WTC11 (cell line): ENCODE measurements at places on chromosomes 5 and 9. TPM values are rescaled to one million over a fixed set of nuclear protein-coding genes. Genes with fewer than 3 reads are reported as not detected.

The TMED9 gene
- total RNA-seq: 164 to 172 TPM (median 170 TPM) in 3 replicates

DNA sequence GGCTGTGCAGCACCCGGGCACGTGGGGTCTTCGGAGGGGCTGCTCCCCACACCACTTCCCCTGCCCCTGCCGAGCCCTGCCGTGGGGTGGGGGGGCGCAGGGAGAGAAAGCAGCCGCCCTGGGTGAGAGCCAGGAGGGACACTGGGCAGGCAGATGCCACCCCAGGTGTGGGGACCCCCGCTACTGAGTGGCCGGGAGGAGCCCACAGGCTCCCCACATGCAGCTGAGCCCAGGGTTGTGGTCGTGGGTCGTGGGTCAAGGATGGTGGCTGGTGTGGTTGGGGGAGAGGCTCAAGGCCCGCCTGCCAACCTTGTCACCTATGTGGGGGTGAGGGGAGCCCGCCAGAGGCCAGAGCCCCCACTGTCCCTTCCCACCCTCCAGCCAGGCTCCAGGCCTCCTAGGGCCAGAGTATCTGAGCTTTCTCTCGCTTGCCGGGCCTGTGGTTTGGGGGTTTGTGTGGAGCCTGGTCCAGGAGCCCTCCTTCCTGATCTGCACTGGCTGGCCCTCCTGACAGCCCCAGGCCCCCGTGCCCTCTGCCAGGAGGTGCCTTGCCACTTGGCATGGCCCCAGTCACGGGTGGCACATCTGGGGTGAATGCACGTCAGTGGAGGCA lies 35.5 kb downstream of the EXOC3 start:
- no peak for DNase-seq

DNA sequence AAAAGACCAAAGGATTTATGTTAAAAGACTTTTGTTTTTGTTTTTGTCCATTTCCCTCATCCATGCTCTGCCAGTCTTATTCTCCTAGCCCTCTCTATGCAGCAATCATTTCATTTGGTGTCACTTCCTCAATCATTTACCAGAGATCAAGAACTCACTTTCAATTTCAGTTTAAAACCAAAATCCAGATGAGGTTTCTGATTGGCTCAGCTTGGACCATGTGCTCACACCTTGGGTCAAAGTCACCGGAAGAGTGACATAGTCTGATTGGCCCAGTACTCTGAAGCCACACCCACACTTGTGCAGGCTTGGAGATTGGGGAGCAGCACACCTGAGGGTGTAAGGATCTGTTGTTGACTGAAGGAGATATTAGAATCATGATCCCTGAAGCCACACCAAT lies 79.6 kb downstream of the TLR4 start:
- no peak for DNase-seq

DNA sequence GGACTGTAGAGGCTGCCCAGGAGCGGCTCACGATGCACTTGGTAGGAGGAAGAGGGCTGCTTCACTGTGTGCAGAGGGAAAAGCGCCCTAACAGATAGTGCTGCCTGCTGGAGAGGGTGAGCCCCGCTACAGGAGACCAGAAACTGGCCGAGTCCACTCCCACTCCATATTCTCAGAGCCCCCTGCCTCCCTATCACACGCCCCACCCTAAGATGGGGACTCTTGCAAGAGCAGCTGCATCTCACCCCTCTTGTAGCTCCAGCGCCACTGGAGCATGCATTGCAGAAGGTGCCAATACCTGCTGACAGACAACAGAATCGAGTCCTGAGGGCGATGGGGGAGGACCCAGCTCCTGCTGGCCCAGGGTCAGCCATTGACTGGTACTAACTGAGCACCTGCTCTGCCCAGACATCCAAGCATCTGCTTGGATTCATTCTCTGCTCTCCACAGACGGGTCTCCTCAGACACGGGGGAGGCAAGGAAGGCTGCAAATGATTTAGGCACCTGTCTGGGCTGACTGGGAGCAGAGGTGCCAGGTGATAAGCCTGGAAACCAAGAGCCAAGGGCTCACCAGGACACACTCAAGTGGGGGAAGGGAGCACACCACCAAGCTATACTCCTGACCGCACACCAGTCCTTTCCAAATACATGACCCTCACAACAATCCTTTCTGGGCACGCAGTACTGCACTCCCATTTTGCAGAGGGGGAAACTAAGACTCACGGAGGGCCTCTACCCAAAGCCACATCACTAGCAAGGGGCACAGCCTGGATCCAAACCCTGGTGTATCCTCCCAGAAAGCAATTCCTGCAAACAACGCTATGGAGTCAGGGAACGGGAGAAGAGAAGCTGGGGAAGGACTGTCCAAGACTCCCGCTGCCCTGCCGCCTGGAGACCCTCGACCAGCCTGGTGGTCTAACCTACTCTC lies 1.6 kb downstream of the BICD2 start:
- DNase-seq: no peak

DNA sequence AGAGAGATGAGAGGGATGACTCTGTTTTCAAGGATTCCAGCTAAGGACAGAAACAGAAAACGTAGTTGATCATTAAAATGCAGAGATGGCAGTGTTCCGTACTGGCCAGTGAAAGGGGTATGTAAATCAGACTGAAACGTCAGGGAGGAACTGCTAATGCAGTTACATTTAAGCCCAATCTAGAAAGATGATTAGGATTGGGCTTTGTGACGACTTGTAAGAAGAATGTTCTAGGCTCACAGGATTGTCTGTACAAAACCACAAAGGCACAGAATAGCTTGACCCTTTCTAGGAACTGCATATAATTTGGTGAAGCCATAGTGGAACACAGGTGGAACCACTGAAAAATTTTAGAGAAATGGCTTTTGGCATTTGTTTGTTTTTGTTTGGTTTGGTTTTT lies 55.6 kb upstream of the TESK1 start:
- DNase-seq: no peak

DNA sequence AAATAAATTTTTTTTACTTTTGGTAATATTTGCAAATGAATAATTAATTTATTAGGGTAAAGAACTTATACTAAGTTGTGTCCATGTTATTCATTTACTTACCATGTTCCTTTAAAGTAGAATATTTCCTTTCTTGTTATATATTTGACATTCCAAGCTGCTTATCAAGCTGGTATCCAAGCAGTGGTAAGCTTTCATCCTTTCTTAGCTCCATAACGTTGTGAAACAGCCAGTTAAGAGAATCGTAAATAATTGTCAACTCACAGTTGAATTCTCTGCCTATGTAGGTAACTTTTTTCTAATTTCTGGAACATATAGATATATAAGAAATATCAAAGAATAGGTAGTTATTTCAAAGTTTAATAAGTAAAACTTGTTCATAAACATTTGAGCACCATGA lies 36.4 kb downstream of the SLC30A5 start:
- no peak for DNase-seq
